Breast epithelium (tissue), 4 donors: ENCODE measurements at places on chromosomes 12 and 14.

GRCh38 chr14:32623300-32624093 is 294.4 kb downstream of the AKAP6 start:
- DNase-seq: no peak

GRCh38 chr12:49873361-49873934 is 30.3 kb downstream of the FAIM2 start:
- no peak for DNase-seq

DNA sequence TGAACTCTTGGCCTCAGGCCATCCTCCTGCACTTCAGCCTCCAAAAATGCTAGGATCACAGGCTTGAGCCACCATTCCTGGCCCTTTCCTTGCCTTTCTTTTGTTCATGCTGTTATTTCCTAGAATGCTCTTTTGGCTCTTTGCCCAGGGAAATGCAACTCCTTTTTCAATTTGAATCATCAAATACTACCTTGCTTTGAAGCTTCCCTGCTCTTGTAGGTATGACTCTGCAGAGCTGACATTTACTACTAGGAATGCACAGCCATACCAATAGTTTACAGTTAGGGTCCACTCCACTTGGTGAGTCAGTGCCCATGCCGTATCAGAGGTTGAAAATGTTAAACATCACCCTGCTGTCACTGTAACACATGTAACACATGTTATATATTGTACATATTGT is 107.0 kb upstream of the CRY1 start:
- no peak for DNase-seq

DNA sequence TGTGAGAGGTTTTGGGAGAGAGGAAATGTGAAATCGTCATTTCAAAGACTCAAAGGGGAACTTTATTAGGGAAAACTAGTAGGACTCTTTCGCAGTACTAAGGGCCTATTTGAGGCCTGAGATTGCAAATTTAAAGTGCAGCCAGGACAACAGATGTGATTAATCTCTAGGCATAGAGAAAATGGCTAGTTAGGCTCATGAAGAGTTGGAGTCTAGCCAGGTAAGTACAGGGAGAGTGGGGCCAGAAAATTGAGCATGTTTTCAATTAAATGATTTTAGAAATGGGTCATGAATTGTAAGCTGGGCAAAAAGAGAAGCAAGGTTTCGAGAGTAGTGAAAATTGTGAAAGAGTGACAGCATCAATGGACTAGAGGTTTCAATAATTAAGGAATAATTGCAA is 91.9 kb upstream of the LMNTD1 start:
- no peak for DNase-seq

GRCh38 chr12:126770188-126770587 is 1496.8 kb upstream of the TMEM132C start:
- no peak for DNase-seq

DNA sequence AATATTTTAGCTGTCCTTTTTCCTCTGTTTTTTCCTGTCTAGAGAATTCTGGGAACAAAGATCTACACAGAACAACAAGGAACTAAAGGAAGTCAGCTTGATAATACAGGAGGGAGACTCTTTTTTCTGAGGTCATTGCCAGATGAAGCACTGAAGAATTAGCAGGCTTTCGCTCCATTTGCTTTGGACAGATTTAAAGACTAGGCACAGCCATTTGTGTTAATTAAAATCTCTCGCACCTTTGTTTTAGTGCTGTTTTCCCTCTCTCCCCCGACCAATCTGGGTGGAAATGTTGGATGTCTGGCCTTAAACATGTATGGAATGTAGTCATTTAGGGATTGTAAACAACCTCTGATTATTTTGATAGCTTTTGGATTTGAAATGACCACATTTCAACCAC is 9.6 kb upstream of the GPHN start:
- DNase-seq: no peak

- DNase-seq: no peak
Measured at GRCh38 chr14:66378712-66379505, 107.3 kb upstream of the CCDC196 start.

DNA sequence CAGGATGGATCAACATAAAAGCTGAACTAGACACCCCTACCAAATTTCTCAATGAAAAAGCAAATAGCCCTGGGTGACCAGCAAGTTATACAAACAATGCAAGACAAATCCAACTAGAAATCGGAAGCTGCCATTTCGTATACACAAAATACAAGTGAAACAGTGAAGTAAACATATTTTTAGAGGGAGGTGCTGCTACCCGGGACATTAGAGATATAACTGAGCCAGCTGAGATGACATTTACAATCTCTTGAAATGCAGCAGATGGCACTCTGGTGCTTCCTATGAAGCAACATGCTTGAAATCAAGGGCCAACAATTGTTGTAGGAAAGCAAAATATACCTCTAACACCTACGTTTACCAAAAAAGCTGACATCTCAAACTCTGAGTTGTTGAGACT is 25.5 kb downstream of the BDKRB1 start:
- no peak for DNase-seq

DNA sequence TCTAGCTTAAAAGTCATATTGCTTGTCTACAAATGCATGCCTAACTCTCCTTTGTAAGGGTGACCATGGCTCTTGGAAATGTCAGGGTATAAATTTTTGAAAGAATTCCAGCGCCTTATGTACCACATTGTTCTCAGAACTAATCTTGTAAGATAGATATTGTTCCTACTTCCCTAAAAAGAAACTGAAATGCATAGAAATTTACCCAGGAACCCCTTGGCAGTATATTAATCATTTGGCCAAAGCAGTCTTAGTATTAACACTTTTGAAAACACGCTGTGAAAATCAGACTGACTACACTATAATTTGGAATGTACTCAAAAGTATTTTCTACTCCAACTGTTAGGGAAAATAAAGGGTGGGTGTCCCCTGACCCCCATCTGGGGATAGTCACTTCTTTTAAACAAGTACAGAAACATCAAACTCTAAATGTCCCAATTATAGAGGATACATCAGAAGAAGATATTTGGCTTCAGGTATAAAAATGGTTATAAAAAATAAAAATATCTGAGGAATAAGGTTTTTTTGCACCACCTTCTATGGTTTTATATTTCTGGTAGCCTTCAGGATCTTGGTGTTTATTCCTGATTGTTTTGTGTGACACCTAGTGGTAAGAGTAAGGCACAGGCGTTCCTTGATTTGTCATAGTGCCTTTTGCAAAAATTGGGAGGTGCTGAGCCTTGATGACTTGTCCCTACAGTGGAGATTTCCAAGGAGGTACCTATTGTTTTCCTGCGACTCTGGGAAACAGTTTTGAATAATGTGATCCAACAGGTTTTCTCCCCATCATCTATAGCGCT is 2.2 kb upstream of the NFKBIA start:
- no peak for DNase-seq

DNA sequence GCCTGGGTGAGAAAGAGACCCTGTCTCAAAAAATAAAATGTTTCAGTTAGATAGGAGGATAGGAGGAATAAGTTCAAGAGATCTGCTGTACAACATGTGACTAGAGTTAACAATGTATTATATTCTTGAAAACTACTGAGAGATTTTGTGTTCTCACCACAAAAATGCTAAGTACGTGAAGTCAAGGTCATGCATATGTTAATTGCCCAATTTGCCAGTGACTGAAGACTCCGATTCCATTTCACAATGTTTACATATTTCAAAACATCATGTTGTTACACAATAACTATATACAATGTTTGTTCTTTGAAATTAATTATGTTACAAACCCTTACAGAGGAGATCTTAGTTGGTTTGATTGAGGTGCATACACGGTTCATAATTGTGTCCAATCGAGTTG is 52.1 kb downstream of the SLC15A4 start:
- DNase-seq: no peak

DNA sequence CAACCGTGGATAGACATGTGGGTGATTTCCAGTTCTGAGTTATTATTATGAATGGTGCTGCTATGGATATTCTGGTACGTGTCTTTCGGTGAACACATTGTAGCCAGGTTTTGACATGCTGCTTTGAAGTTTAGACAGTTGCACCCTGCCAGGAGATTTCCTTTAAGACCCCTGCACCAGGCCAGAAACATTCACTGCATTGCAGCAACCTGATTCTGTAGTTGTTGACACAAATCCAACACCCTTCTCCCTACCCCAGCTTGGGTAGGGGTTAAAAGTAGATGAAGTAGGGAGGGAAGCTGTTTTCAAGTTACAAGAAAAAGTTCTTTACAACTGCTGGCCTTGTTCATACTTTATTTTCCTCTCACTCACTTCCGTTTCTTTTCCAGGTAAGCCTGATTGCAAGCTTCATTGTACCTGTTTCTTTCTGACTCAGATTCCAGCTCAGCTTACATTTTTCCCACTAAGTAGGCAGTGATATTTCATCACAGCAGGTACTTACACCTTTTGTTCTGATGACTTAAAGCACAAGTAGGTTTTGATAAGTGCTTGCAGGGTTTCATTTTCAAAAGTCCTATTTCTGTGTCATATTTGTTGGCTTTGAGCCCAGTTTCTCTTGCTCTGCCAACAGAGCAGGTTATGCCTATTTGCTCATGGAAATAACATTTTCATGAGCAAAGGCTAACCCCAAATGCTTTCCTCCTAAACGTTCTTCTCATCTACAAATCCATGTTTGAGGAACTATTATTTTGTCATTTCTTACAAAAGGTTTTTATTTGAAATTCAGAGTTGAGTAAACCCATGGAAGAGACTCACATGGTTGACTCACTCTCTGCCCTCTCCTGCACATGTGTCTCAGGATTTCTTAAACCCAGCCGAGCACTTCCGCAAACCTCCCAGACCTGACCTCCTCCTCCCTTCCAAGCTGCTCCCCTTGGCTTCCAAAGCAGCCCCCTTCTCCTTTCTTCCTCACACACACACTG is 12.1 kb upstream of the LTA4H start:
- DNase-seq: no peak

DNA sequence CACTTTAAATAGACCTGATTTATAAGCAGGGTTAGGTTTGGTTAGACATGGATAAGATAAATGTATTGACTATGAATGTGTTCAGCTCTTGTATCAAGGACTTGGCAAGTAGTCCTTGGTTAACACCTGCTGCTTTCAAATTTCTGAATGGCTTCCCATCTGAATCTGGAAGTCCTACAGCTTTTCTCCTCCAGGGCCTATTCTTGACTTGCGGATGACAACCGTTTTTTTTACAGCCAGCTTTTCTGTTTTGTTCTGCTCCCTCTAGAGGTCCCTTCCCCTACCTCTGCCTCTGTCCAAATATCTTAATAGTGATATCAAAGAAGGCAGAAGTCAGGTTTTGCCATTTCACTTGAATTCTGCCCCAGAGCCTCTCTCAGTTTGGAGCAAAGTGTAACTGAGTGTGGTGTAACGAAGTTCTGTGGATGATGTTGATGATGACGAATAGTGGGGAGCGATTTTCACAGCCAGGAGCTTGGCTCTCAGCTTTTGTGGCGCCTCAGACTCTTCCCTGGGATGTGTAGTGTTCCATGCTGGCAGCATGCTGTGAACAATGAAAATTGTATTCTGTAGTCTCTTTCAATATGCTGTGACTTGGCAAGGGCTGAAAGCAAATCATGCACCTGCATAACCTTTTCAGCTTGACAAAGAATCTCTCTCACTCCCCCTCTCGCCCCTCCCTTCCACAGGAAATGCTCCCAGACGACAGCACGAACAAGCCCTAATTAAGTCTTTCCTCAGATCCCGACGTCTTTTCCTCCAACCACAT is 5.0 kb upstream of the SLC4A8 start:
- no peak for DNase-seq

- DNase-seq: no peak
Measured at GRCh38 chr14:75433631-75434071, 5.8 kb downstream of the JDP2 start.

GRCh38 chr12:2118061-2118460 is 65.3 kb downstream of the CACNA1C start:
- DNase-seq: no peak

DNA sequence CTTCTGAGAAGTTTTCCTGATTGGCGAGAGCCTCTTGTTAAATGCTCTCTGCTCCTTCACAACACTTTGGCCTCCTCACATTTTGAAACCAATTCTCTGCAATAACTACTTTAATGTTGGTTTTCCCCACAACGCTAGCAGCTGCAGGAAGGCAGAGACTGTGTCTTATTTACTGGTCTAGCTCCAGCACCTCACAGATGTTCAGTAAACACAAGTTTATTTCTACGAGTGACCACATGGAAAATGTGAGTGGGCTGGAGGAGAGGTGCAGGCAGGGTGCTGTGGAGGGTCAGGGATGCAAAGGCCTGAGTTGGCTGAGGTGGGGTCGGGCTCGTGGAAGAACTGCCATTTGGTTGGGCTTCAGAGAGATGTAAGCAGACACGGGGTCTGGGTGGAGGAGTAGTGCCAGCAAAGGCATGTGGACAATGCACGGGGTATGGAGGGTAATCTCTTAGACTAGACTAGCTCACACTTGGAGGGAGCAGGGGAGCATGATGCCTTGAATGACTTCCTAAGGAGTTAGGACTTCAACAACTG is 117.4 kb upstream of the RTL1 start:
- DNase-seq: peak; percentile 14

DNA sequence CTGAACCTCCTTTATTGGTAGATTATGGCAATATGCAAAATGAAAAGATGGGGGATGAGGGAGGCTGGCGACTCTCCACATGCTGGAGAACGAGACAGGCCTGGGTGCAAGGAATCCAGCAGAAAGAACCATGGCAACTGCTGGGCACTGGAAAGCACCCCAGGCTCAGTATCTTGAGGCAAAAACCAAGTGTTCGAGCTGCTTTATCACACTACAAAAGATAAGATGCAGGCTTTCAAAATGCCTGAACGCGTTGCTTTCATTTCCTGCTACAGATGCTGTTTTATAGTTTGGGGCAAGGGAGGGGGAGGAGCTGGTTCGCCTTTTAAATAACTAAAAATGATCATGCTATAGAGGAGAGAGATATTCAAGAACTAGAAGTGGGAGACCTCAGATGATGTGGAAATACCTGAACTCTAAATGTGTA is 38.9 kb downstream of the NIN start:
- DNase-seq: no peak

DNA sequence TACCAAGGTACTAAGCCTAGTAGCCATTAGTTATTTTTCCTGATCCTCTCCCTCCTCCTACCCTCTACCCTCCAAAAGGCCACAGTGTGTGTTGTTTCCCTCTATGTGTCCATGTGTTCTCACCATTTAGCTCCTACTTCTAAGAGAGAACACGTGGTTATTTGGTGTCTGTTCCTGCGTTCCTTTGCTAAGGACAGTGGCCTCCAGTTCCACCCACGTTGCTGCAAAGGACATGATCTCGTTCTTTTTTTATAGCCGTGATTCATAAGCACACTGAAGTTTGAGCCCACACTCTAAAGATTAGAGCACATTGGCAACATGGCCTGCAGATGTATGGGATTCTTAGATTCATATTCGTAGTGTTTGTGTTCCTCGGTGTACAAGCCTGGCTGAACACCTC is 8.1 kb upstream of the STX2 start:
- no peak for DNase-seq

DNA sequence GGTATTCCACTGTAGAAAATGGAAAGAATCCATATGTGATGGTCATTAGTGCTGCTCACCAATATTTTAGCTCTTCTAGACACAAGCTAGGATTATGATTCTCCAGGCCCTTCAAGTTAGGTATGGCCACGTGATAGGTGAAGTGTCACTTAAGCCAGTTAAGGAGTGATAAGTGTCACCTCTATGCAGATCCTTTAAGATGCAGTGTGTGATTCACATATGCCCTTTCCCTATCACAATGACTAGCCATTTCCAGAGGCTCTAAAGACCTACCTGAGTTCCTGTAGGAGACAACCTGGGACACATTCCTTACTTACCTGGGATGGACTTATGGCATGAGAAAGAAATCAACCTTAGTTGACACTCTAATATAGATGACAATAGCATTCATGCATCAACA is 343.2 kb downstream of the NELL2 start:
- no peak for DNase-seq
